CD4-positive, alpha-beta T cell treated with Interleukin-6 at 100 ng/mL for 8 hours (primary cell): ENCODE measurements at places on chromosomes 5 and 9.

DNA sequence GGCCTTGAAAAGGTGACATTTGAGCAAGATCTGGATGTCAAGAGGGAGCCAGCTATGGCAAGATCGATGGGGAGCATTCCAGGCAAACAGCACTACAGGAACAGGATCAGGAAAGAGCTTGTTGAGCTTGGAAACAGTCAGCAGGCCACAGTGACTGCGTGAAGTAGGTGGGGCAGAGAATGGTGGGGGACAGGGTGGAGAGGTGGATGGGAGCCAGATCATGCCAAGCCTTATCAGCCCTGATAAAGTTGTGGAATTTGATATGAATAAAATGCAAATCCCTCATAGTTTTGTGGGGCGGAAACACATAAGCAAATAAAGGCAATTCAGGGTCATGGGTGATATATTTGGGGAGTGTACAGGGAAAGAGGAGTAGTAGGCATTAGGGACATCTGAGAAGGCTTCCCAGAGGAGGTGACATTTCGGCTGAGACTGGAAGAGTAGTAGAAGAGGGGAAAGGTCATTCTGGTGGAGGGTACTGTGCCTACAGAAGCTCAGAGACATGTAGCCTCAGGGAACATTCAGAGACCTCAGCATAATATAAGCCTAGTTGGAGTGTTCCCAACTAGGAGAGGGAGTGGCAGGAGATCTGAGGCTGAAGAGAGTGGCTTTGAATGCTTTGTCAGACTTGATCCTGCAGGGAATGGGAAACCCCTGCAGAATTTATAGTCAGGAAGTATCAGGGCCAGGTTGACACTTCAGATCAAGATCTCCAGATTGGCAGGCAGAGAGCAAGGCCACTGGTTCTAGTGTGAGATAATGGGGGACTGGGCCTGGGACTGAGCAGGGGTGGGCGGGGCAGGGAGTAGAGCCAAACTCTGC lies 9.7 kb upstream of the CYSTM1 start:
- DNase-seq = no peak

DNA sequence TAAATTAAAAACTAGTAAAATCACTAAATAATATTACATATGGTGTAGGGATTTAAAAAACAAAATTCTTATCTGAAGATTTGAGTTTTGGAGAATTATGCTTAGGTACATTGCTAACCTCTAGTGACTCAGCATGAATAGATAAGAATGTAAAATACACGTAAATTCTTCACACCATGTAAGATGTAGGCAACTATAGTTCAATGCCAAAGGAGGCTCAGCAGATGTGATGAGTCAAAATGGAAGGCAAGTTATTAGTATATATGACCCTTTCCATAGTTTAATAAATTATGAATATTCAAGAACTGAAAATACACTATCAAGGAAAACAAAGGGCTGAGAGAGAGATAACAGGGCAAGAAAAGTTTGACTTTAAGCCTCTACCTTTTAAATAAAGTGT lies 79.0 kb downstream of the MRPS30 start:
- DNase-seq = no peak

DNA sequence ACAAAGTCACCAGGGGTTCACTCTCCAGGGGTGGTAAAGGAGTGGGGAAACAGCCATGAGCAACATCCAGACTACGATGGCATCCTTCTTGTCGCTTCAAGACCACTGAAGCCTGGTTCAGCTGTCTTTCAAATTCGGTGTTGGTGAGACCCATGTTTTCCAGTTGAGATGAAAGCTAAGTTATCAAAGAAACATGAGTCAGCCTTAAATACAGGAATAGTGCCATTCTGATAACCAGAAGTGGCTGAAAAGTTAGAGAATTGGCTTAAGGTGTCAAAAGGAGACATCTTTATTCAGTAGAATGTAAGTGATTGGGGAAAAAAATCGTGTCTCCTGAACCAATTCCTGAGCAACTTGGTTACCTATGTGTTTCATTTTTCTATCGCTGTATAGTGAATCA lies 7.0 kb upstream of the CARD19 start:
- no peak for DNase-seq

GRCh38 chr5:138498376-138498775 lies 33.1 kb downstream of the EGR1 start:
- no peak for DNase-seq
